ENCODE measurements at places on chromosomes 16 and 17.

DNA sequence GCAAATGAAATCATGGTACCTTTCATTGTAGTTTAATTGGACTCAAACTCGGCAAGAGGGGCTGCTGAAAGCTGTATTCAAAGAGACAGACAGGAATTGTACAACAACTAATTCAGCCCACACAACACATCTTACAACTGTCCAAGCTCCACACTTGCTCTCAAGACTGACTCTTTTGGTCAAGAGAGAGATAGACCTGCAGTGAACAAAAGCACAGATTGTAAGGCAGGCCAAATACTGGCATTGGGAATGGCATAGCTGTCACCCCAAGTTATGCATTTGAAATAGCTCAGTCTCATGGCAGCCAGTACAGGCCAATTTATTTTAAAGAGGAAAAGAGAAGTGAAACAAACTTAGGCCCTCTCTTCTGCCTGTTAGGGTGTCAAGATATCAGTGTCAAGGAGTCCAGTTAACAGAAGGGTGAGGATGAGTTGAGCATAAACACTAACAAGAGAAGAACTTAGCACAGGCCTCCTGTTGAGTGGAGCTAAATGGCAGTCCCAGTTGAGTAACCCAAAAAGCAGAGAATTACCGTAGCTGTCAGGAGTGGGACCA is 215.7 kb downstream of the IRX3 start:
- no peak for DNase-seq

DNA sequence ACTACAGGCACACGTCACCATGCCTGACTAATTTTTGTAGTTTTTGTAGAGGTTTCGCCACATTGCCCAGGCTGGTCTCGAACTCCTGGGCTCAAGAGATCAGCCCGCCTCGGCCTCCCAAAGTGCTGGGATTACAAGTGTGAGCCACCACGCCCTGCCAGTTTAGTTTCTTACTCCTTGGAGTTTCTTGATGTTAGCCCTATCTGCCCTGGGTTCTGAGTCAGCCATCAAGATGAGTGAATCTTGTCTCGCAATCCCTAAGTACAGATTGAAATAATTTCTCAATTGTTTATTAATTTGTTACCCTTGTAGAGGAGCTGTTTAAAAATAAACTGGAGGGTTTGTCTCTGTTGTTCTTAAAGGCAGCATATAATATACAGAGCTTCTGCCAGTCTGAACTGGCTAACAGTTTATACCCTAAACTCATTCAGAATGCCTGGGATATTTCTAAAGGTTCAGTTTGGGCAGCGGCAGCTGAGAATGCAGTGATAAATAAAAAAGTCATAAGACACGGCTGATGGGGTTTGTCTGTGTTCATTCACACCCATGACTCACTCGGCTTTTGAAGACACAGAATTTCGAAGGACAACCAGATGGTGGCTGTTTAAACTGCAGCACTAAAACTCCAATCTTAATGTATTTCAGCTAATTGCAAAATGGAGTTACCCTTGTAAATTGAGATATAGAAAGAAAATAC is 39.6 kb downstream of the GPRC5B start:
- DNase-seq, result no peak

GRCh38 chr16:67666032-67666551 is 458 bp downstream of the ENKD1 start:
- no peak for DNase-seq

GRCh38 chr16:51562891-51563290 is 411.8 kb upstream of the SALL1 start:
- DNase-seq, result no peak

GRCh38 chr17:17820463-17821158 is 16.2 kb downstream of the SREBF1 start:
- no peak for DNase-seq

DNA sequence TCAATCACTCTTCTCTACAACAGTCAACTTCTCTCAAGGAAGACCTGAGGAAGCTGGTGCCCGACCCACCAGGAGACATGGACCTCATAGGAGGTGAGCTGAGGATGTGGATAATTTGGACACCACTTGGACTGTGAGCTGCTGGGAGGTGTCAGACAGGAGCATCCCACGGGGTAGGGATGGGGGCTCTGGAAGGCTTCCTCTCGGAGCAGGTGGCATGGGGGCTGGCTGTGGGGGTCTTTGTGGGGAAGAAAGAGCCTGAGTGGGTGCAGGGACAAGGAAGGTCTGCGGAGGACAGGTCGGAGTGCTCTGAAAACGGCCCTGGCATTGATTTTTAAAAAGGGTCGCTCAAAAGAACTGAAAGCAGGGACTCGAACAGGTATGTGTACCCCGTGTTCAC is 64.0 kb downstream of the TBC1D16 start:
- no peak for DNase-seq

DNA sequence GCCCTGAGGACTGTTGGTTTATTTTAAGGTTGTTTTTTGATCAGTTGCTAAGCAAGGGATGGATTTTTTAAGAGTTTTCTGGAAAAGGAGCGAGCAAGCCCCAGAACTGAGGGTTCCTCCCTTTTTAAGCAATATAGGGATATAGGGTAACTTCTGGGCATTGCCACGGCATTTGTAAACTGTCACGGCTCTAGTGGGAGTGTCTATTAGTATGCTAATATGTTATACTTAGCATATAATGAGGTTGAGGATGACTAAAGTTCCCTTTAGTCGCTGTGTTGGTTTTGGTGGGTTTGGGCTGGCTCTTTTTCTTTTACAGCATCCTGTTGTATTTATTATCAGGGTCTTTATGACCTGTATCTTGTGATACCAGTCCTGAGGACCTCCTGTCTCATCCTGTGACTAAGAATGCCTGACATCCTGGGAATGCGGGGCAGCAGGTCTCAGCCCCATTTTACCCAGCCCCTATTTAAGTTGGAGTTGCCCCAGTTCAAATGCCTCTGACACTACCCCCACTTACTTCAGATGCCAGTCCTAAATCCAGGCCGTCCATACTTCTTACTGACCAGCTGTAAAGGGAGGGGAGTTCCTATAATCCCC is 59.4 kb downstream of the MFSD11 start:
- no peak for DNase-seq
